ENCODE measurements at places on chromosomes 3 and 15.

- DNase-seq = no peak
These were observed 28.1 kb downstream of the ZXDC start for GRCh38 chr3:126447456-126448106.

DNA sequence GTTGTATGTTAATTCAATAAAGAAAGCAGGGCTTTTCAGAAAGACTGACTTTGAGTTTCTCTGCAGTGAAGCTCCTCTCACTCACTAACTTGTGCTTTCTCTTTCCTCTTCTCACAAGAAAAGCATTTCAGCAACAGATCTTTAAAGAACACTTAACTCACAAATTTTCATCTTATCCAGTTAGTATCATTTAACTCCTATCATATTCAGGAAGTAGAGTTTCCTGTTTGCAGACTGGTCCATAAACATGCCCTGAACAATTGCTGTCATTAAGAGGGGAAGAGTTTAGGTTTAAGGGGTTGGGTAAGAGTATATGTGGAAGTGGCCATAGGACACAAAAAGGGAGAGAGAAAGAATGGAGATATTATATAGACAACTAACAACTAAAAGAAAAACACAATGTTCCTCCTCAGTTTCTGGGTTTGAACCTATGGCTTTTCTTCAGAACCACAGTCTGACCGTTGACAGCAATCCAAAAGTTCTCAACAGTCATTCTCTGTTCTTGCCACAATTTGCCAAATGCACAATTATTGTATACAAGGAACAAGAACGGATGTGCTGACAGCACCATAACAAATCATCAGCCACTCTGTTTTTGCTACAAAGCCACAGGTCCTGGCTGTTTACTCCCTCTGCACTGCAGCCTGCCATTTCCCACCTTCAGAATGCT, 63.9 kb downstream of the CHAC1 start:
- no peak for DNase-seq

DNA sequence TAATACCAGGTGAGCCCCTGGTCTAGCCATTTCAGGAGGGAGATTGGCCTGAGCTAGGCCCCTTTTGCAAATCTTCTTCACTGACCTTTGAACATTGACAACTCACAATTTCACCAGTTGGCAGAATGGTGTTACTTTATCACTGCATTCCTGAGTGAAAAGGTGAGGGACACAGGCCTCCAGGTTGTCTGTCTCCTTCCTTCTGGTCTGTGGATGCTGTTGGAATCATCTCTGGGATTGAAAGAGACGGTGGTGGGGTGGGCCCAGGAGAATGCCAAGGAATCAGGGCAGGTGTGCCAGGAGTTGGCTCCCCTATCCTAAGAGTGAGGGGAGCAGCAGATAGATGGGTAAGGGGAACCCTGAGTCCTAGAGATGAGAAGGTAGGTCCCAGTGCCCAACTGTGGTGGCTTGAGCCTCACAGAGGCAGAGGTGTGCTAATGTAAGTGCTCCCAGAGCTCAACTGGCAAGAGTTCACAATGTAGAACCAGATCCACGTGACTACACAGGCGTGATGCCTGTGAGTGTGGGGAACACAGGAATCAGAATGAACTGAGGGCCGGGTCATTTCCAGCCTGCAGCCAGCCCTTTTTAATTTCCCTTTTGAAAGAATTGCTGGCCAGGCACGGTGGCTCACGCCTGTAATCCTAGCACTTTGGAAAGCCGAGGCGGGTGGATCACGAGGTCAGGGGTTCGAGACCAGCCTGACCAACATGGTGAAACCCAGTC, 11.2 kb downstream of the C3orf62 start:
- DNase-seq = no peak

- DNase-seq = peak; percentile 84
These were observed 15.6 kb downstream of the PIF1 start for GRCh38 chr15:64809649-64810496.

- DNase-seq = no peak
These were observed 25.3 kb downstream of the STARD5 start for GRCh38 chr15:81298611-81299010.

DNA sequence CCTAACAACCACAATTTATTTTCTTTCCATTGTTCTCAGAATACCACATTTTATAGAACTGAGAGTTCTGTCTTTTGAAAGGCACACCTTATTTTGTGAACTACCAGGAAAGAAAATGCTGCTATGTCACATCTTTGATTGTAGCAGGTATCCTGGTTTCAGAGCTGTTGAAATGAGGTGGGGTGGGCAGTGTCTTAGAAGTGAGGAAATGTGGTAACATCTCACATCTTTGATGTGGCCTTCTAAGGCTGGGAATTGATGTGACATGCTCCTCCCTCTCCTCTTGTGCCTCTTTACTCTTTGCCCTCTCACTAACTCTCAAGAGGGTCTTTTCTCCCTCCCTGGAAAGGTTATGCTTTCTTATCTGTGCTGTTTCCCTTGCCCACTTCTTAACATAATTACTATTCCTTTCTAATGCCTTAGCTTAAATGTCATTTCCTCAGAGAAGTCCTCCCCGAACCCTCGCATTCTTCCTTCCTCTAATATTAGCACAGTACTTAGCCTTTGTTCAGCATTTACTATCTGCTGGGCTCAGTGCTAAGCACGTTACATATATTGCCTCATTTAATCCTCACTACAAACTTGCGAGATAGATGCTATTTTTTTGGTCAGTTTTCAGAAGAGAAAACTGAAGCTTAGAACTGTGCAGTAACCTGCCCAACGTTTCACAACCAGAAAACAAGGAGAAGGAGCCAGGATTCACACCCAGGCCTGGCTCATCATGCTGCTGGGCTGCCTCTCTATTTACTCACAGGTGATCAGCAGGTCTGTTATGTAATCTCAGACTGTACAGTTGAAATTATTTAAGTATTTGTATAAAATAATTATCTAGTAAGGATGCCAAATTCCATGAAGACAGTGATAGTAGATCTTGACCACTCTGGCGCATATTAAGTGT, 24.0 kb upstream of the SPTSSB start:
- DNase-seq = no peak
